ENCODE measurements at places on chromosomes 3 and 15. TPM values are rescaled to one million over a fixed set of nuclear protein-coding genes. Genes with fewer than 3 reads are reported as not detected.

LSAMP gene
- total RNA-seq: 4.8 TPM

GRCh38 chr3:124206225-124207055 lies 214.5 kb upstream of the ROPN1 start:
- no peak for DNase-seq

HHLA2 gene
- total RNA-seq: 0.48 TPM

- no peak for DNase-seq
Measured at GRCh38 chr15:52068004-52068615, 44.5 kb downstream of the BCL2L10 start.

Measured in cardiac muscle cell (in vitro differentiated cells and primary cell).